ENCODE measurements at places on chromosomes 13 and 19.

- DNase-seq, result peak; percentile 69
Observed at GRCh38 chr13:77781808-77782207, 84.3 kb downstream of the SLAIN1 start.

- DNase-seq, result no peak
Observed at GRCh38 chr19:57620673-57621348, 6.8 kb downstream of the ZNF134 start.

DNA sequence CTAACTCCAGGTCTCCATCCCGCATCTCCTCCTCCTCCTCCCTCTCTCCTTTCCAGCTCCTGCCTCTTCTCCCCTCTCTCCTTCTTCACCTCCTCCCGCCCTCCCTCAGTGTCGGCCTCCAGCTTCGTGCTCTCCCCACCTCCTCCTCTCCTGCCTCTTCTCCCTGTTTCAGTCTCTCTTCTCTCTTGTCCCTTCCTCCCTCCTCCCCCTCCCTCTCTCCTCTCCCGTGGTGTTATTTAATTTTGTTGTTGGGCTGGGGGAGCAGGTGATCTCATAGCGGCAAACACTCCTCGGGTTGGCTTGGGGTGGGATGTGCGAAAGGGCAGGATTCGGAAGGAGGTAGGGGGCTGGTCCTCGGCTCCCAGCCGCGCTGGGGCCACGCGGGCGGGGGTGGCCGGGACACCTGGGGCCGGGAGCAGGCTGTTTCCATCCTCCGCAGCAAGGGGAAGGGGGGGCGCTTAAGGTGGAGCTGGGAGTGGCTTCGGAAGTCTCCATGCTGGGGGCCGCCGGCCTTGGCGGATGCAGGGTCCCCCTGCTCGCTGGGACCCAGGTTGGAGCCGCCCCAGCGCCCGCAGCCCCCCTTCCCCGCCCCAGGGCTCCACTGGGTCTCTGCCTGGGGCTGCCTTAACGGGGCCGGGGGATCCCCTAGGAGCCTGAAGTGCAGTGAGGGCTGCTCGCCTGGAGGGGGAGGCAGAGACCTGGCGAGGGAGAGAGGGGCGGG is at the start of gene CA11:
CA11 (minus strand) TSS at position 187 of the 721 bp plus-strand sequence. CDS start 555 bp downstream, outside the sequence.
- DNase-seq, result peak; percentile 80

- DNase-seq, result peak; percentile 84
Observed at GRCh38 chr13:25046985-25047511, 48.9 kb upstream of the PABPC3 start.
